M059J (cell line): ENCODE measurements at places on chromosomes 2 and 18. TPM values are rescaled to one million over a fixed set of nuclear protein-coding genes. Genes with fewer than 3 reads are reported as not detected.

DNA sequence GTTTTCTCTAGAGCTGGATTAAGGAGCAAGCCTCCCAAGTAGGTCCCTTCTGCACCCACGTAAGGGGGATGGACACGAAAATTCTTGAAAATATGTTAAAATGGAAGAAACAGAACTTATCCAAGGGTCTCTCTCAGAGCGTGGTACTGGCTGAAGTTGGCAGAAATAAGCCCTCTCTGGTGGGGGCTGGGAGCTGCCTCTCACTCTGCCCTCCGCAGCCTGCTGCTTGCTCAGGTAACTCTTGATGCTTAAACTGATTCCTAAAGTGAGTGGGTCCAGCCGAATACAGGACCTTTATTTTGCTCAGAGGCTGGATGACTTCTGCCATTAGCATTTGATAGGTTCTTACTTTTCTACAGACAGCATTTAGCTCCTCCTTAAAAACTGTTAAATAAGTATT lies 78.1 kb downstream of the SPHKAP start:
- no peak for DNase-seq

GRCh38 chr2:16487686-16488085 lies 177.9 kb downstream of the CYRIA start:
- no peak for DNase-seq

DNA sequence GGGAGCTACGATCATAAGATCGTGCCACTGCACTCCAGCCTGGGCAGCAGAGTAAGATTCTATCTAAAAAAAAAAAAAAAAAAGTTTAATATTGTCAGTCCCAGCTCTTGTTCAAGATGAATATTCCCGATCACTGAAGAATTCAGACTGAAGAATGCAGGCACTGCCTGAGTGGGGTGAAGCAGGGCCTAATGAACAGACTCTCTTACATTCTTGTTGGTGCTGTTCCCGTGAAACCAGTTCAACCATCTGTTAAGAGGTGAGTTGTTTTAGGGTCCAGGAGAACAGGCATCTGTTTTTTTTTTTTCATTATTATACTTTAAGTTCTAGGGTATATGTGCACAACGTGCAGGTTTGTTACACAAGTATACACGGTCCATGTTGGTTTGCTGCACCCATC lies 17.1 kb upstream of the CAB39 start:
- no peak for DNase-seq

- no peak for DNase-seq
Measured at GRCh38 chr2:34604164-34604563, 1005.1 kb upstream of the FAM98A start.

- no peak for DNase-seq
Measured at GRCh38 chr2:2164326-2164917, 166.7 kb downstream of the MYT1L start.

Gene TBR1
- not detected in 2 replicates for total RNA-seq

- no peak for DNase-seq
Measured at GRCh38 chr2:208249296-208249695, 5.6 kb downstream of the IDH1 start.

- peak; percentile 54 for DNase-seq
Measured at GRCh38 chr18:2987876-2988790, 24.8 kb downstream of the LPIN2 start.

- DNase-seq: no peak
Measured at GRCh38 chr18:77077941-77078689, 54.5 kb downstream of the MBP start.

DNA sequence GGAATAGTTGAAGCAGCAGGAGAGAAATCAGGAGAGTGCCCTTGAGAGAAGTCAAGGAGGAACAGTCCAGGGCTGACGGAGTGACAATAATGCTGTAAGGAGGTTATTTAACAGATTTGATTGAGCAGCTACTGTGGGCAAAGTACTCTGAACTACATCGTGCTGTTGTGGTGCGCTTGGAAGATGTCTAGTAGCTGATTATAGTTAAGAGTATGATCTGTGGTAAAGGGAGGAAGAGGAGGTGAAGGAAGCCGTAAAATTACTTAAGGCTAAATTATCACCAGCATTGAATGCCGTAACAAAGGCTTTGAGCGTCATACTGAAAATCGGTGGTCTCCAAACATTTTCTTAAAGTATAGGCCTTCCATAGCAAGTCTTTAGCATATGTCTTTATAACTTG lies 4.5 kb downstream of the PCBP1 start:
- no peak for DNase-seq

Gene KIF3C
- total RNA-seq: 6.3 and 11.1 TPM in 2 replicates

GRCh38 chr18:48163738-48164115 lies 233.3 kb upstream of the SMAD2 start:
- no peak for DNase-seq

Gene CRYGC
- not detected in 2 replicates for total RNA-seq

DNA sequence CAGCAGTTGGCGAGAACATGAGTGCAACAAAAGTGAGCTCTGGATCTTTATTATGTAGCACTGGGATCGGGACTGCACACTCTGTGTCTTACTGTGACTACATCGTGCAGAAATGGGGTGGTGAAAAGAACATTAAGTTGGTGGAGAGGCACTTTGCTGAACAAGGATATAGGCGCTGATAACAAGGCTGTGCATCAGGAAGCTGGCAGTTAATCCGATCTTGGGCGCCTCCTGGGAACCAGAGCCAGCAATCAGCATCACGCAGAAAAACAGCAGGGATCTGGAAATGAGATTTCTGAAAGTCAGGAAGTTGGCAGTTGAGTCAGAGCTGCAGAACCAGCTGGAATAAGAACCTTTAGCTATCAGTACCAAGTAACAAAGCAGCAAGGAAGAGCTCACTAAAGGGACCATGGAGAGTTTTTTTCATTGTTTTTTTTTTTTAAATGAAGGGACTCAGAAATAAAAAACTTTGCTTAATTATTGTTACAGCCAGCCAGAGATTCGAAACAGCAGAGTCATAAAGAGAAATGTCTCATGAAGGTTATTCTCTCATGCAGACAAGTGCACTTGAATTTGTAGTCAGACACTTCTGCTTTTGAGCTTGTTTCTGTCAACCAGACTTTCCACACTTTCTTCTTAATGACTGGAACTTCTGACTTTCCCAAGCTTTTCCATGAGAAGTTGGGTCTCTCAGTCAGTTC lies 22.8 kb upstream of the MYO3B start:
- DNase-seq: peak; percentile 48
